Stimulated activated CD8-positive, alpha-beta memory T cell treated with anti-CD3 and anti-CD28 coated beads, Interleukin-4, amount 100 ng/mL, for 1 hour (primary cell): ENCODE measurements at places on chromosomes 1 and 21.

DNA sequence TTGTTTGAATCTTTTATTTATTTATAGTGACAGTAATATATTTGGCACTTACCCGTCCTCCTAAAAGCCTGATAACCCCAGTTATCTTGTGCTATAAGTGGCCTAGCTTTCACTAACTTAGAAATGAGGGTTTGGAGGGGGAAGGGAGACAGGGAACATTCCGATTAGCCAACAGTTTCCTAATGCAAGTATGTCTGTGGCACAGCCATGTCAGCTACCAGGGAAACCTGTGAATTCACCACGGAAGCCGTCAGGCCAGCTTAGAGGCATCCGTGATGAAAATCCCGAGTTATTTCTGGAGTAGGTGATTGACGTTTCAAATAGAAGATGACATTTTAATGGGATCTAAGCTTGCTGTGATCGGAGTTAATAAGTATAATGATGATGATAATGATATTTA is 39.4 kb upstream of the BCL10 start:
- no peak for DNase-seq

DNA sequence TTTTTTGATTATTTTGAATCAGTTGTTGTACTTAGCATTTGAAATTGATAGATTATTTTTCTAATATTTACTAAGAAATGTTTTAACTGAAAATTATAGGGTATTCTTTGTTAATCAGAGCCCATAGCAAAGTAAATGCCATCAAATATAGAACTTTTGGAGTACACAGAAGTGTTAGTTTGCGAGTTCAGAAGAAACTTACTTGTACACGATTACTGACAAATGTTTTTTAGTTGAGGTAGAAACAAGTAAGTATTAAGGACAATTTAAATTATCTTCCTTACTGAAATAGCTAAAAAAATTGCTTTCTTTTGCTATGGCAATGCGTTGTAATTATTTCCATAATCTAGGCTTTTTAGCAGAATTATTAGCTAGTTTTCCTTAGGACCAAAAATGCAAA is 692.2 kb downstream of the USP25 start:
- DNase-seq: no peak

DNA sequence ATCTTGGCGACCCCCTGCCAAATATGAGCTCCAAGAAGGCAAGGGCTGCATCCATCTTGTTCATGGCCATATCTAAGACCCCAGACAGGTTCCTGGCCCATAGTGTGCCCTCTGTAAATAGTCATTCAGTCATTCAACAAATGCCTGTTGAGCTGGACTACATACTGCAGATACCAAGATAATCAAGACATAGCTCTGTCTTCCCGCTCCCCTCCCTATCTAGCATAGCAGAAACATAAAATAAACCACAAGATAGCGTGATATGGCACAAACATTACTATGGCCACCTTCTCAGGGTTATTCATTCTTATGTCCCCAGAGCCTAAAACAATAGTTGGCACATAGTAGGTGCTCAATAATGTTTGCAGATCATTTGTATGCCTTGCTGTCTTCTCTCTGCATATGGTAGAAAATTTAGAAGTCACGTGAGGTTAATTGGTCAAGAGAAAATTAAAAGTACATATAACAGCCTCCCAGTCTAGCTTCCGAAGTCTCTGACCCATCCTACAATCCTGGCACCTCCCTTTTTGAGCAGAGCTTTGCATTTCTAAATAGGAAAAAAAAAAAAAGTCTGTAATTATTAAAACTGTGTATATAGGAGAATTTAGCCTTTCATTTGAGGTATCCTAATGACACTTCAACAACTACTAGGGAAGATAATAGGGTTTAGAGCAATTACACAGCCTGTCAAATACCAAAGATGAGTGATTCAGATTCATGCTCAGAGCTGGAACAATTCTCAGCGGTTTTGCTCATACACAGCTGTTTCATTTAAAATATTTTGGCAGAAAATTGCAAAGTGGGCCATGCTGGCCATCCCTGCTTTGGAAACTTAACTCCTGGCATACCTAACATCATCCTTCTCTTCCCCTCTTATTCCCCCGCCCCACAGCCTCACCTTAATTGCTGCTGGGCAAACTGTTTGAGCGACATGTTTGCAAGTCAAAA is 219.0 kb downstream of the KAZN start:
- no peak for DNase-seq

DNA sequence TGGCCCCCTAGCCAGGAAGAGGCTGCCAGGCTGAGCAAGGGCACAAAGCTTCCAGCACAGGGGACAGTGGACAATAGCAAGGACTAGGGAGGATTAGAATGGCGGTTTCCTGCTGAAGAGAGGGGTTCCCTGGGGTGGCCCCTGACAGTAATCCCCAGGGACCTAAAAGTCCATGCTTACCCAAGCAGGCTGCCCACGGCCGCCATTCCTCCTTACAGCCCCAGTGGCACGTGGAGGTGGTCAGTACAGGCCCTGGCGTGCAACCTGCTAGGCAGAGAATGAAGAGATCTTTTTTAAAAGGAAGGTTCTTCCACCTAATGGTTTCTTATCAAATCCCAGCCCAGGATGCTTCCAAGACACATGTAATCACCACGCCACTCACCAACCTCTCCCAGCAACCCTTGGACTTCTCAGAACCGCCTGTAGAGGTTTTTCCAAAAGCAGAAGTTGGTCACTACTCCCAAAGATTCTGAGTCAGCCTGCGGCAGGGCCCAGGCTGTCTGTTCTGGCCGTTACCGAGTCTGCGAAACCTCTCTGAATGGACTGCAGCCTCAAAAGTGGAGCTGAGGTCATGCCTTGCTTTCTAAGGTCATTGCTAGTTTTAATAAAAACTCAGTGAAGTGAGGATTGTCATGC is 926 bp downstream of the MRPL55 start:
- no peak for DNase-seq

DNA sequence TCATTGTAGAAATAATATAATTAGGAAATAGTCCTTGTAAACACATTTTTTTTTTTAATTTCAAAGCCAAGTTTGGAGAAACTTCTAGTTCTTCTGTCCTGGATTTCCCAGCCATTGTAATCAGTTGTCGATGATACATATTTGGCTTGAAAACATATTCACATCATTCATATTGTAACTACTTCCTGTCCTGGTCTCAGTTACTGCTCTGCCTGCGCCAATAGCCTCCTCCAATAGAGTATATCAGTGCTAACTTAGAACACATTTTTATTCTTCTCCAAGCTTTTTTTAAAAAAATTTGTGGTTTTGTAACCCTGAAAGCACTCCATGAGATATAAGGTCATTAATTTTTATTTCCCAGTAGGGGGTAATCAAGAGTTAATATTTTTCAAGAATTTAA is 46.1 kb upstream of the FMO2 start:
- no peak for DNase-seq

DNA sequence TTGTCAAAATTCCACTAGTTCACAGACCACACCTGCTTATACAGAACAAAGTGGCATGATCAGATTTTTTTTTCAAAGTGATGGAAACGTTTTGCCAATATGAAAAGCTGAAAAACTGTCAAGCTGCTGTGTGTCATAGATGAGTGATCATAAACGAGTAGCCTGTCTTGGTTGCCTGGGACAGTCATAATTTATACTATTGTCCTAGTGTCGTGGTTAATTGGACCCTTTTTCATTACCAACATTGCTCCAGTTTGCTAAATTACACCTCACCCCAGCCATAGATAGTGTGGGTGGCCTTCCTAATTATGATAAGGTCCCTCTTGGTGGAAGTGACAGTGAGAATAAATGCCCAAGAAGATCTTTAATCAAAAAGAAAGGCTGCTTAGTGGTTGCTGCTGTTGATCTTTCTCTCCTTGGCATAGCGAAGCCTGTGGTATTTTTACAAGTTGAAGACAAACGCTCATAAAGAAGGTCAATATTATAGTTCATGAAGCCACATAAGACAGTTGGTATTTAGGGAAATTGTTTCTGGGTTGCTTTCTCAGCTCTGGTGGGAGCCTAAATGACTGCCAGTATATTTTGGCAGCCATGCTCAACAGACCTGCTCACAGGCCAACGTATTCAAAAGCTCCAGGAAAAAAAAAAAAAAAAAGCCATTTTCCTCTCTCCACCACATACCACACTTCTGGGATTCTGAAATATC is 478.1 kb downstream of the PLA2G4A start:
- no peak for DNase-seq

DNA sequence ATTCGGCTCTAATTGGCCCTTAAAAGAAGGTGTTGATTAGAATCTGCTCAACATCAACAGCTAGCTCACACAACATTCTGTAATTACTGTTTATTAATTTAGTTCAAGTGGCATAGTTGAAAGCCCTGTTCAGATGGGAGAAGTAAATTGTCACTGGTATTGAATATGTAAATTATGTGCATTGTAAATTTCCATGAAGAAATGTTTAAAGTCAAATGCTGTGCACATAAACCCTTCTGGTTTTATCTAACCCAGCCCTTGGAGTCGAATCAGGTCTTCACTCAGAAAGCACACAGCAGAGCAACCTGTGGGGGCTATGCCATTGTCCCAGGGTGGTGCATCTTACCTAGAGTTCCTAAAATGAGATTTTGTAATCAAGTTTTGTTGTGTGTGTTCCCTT is 65.4 kb upstream of the LMO4 start:
- DNase-seq: no peak

DNA sequence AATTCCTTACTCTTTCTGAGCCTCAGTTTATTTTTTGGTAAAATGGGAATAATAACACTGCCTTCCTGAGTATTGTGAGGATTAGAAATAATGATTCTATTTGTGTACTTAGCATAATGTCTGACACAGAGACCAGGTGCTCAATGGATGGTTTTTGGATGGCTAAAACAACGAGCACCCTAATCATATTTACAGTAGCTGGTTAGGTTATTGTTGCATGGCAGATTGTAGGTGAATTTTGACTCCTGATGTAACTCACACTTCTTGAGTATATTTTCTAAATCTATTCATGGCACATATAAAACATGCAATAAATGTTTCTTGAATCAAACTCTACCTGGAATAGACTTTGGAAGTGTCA is 11.9 kb upstream of the DUSP10 start:
- DNase-seq: no peak

DNA sequence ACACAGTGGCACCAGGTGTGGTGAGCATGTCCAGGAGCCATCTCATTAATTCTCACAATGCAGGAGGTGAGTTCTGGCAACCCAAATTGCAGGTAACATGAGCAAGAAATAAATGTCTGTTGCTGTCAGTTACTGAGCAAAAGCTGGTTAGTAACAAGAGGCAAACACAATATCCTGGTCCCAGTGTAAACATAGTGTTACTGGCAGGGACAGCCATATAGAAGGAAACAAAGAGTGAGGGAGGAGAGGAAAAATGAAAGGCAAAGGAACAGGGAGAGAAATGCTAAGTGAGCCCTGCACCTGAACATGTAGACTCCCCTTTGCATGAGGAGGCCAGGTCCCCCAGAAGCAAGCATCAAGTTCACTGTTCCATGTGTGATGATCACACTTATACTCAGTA is 203.6 kb downstream of the TRABD2B start:
- DNase-seq: no peak

GRCh38 chr21:34191876-34192275 is 118.5 kb downstream of the MRPS6 start:
- no peak for DNase-seq

DNA sequence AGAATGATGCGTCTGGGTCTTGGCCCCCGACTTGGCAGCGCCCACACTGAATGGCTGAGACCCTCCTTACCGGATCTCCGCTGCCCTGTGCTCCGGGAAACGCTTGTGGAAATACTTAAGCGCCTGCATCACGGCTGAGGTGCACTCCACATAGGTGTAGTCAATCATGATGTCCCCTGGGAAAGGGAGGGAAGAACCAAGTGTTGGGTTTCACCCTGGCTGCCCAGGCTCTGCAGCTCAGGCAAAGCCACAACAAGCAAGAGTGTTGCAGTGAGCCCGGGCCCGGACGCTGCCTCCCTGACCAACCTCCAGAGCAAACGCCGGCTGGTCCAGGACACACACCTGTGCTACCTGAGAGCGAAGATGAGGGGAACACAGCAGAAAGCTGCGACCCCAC is 21.5 kb upstream of the SPATC1L start:
- no peak for DNase-seq

DNA sequence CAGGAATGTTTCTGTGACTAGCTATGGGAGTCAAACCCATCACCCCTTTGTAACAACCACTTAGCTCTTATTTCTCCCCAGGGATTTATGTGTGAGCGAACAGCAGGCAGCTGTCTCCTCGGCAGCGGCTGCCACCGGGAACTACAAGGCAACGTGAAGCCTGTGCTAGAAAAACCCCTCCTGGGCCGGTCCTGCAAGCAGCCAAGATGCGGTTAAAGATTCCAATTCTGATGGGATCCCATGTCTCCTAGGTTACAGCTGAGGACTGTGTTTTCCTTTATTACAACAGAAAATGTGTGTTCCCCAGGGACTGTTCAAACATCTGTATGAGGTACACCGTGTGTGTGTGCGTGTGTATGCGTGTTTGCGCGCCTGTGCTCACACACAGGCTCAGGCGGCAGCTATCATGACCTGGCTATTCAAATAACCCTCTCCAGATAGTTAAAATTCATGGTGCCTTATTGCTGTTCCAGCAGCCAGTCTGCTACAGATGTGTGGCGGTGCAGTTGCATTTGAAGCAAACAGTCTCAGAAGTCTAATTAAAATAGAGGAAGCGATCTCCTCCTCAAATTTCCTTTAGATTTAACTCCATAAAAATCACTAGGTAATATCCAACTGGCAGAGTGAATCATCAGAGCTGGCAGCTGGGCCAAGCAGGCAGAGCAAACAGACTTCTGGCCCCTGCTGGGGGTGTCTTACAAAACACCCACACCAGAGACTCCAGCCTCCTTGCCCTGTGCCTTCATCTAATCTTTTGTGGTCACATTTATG is 68.0 kb downstream of the LMX1A start:
- DNase-seq: no peak

GRCh38 chr1:55702064-55702463 is 486.9 kb upstream of the USP24 start:
- DNase-seq: no peak

DNA sequence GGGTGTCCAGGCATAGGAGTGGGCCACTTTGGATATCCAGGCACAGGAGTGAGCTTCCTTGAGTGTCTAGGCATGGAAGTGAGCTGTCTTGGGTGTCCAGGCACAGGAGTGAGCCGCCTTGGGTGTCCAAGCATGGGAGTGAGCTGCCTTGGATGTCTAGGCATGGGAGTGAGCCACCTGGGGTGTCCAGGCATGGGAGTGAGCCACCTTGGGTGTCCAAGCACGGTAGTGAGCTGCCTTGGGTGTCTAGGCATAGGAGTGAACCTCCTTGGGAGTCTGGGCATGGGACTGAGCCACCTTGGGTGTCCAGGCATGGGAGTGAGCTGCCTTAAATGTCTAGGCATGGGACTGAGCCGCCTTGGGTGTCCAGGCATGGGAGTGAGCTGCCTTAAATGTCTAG is 146.3 kb downstream of the C1orf94 start:
- no peak for DNase-seq

- DNase-seq: no peak
Observed at GRCh38 chr1:198268784-198269645, 112.2 kb downstream of the NEK7 start.

DNA sequence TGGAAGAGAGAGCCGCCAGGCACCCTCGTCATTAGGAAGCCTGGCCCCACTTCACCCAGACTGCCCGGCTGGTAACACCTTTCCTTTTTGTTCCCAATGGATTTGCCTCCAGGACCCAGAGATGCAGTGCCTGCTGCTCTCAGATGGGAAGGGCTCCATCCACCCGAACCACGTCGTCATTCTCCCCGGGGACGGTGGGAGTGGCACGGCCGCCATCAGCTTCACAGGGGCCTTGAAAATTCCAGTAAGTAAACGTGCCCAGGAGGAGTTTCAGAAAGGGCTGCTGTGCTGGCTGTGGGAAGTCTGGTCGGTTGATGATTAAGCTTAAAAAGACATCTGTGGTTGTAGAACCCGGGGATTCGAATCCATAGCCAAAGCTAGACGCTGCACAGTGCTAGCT is 45.2 kb downstream of the SLC37A1 start:
- no peak for DNase-seq
